Hepatic stellate cell (primary cell): ENCODE measurements at places on chromosomes 5 and 9.

DNA sequence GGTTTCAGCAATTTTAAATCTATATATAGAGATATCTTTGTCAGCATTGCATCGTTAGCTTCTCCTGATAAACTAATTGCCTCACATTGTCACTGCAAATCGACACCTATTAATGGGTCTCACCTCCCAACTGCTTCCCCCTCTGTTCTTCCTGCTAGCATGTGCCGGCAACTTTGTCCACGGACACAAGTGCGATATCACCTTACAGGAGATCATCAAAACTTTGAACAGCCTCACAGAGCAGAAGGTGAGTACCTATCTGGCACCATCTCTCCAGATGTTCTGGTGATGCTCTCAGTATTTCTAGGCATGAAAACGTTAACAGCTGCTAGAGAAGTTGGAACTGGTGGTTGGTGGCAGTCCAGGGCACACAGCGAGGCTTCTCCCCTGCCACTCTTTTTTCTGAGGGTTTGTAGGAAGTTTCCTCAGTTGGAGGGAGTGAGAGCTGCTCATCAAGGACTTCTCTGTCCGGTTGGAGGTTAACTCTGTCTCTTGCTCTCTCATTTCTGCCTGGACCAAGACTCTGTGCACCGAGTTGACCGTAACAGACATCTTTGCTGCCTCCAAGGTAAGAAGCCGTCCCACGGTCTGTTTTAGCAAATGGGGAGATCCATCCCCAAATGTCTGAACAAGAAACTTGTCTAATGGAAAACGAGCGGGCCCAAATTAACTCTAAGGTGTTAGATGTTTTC lies at the start of gene IL4:
Gene IL4, plus strand, starts transcription at position 51 of the 692 bp plus-strand sequence. Its CDS starts 62 bp downstream, at position 113.
- no peak for DNase-seq

DNA sequence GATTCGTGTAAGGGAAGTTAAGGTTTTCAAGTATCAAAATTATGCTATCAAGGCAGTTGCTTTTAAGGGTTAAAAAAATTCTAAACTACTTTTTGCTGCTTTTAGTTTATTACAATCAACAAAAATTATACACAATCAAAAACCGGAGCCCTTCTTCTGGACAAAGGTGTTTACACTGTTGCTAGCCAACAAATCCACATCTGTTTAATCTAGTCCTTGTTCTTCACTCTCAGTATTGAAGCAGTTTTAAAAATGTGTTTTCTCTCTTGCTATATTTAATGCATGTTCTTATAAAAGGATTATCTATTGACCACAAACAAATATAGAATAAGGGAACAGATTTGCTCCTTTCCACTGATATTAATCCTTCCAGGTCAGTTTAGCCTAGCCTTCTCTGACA lies 2.5 kb downstream of the FEM1C start:
- DNase-seq = no peak

- no peak for DNase-seq
These were observed 164.4 kb downstream of the KDM4C start for GRCh38 chr9:6922124-6922676.

GRCh38 chr5:160956051-160956450 lies 104.0 kb upstream of the ATP10B start:
- no peak for DNase-seq

- no peak for DNase-seq
These were observed 13.5 kb downstream of the B4GALT1 start for GRCh38 chr9:33153666-33154065.

DNA sequence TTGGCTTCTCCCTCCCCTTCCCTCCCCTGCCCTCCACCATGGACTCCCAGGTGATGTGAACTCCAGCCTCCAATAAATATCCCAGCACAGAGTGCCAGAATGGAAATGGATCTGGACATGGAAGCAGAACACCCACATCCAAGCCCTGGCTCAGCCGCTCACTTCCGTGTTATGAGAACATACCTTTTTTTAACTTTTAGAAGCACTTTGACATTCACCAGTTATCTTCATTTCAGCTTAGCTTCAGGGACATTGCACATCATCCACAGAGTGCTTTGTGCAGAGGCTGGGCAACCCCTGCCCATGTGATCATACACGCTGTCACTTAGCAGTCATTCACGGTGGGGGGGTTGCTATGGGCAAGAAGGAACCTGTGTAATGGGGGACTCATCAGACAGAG lies 9.1 kb downstream of the AFAP1L1 start:
- no peak for DNase-seq

DNA sequence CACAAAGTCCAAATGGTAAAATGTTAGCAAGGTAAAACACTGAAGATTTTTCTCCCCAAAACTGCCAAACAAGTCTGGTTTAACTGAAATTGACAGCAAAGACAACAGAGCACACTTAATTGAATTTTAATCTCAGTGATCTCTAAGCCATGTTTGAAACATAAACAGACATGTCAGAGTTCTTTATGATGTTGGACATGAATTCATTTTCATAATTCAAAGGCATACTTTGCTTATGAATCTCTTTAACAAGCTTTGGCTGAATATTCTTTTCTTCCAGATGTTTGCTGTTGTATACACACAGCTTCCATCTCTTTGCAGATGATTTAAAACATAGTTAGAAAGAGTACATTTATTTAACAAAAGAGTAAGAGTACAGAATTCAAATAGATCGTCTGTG lies 509.1 kb downstream of the RAB3C start:
- DNase-seq = no peak

DNA sequence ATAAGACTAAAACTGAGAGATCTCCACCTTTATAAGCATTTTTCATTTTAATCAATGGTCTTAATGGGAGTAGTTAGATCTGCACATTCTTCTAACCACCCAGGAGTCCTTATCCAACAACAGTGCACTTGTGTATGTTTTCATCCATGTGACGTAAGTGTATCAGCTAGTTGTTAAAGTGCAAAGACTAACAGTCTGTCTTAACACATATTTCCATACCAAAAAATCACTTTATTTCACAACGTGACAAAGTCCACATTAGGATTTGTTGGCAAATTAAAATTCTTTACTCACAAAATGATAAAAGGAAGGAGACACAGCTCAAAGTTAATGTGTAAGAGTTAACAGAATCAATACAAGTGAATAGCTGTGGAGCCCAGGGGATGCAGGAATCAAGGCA lies 1.9 kb upstream of the SMC2 start:
- DNase-seq = no peak

- DNase-seq = peak; percentile 76
These were observed 222.4 kb downstream of the MAPKAP1 start for GRCh38 chr9:125484350-125485282.

DNA sequence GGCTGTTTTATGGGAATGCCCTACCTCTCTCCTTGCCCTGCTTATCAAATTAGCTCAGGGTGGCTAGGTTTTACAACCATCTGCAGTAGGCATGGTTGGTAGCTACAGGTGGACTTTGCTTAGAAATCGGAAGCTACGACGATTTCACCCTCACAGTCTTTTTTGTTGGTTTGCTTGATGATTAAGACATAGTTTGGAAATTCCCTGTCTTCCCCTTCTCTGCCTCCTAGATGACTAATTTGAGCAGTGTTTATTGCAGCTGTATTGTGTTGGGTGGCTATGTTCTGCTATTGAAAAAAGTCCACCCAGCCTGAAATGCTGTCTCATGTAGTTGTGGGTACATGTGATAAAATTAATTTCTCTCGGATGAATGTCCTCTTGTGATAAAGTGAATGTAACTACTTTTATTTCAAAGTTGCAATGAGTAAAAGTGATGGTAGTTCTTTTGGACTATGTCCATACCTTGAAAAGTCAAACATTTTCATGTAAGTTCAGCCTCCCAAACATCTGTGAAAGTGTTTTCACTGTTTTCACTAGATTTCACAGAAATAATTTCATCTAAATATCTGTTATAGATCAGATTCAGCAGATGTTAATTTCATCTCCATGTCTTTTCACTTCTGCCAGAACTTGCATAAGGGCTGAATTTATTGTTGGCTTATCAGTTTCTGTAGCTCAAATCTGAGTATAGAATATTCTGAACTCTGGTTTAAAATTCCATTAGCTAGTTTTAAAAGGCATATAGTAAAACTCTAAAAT lies 37.3 kb upstream of the FYB1 start:
- no peak for DNase-seq

DNA sequence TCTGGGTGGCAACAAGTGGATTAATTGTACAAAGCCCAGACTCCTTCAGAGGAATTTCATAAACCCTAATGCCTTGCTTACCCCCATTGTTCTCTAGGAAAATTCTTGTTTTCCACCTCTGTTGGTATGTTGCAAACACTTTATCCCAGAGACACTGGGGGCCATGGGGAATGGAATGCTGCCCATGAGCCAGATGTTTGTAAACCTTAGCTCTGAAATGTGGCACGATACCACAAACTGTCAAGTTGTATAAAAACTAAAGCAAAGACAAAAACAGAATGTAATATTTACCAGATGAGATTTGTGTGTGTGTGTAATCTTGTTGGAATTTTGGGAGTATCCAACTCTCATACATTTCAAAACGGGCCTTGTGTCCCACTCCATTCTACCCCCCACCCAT lies 465.0 kb downstream of the EBF1 start:
- no peak for DNase-seq

- no peak for DNase-seq
These were observed 5.2 kb downstream of the DCANP1 start for GRCh38 chr5:135441919-135442318.

DNA sequence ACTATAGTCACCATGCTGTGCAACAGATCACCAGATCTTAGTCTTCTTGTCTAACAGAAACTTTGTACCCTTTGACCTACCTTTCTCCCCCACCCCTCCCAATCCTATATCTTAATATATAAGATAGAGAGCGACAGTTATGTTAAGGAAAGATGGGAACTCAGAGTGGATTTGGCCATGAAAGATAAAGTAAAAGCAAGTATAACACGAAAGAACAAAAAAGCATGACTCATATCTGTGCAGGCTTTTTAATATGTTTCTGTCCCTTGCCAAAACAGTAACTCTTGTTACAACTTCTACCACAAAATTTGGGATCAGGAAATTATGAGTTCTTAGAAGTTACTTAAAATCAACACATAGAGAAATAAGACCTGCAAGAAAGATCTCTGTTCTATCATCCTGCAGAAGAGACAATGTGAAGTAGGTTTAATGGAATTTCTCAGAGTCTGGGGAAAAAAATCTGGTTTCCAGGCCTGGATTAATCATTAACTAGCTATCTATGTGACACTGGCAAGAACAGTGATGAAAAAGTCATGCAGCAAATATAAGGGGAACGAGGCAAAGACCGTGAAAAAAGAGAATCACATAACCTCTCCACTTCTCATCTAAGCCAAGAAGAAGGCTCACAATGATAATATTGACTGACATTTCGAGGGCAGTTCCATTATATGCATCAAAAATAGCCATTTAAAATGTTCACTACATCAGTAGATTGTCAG lies 18.6 kb downstream of the BAAT start:
- DNase-seq = no peak

GRCh38 chr9:109158651-109159050 lies 8.4 kb downstream of the FRRS1L start:
- DNase-seq = no peak

GRCh38 chr9:110170357-110171257 lies 37.4 kb downstream of the C9orf152 start:
- DNase-seq = no peak

DNA sequence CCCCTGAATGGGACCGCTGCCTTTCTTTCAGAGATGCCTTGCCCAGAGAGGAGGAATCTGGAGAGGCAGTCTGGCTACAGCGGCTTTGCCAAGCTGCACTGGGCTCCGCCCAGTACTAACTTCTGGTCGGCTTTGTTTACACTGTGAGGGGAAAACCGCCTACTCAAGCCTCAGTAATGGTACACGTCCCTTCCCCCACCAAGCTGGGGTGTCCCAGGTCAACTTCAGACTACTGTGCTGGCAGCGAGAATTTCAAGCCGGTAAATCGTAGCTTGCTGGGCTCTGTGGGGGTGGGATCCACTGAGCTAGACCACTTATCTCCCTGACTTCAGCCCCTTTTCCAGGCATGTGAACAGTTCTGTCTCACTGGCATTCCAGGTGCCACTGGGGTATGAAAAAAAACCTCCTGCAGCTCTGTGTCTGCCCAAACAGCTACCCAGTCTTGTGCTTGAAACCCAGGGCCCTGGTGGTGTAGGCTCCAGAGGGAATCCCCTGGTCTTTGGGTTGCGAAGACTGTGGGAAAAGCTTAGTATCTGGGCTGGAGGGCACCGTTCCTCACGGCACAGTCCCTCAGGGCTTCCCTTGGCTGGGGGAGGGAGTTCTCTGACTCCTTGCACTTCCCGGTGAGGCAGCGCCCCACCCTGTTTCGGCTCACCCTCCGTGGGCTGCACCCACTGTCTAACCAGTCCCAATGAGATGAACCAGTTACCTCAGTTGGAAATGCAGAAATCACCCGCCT lies 171.2 kb downstream of the CWC27 start:
- no peak for DNase-seq

DNA sequence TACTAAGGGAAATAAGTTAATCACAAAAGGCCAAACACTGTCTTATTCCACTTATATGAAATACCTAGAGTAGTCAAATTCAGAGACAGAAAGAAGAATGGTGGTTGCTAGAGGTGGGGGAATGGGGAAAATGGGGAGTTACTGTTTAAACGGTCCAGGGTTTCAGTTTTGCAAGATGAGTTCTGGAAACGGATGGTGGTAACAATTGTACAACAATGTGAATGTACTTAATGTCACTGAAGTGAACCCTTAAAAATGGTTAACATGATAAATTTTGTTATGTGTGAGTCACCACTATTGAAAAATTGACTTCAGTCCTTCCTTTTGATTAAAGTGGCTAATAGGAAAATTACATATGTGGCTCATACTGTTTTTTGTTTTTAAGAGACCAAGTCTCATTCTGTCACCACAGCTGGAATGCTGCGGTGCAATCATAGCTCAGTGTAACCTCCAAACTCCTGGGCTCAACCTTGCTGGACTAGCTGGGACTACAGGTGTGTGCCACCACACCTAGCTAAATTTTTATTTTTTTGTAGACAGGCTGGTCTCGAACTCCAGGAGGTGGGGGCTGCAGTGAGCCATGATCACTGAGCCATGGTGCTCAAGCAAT lies 8.7 kb downstream of the UBQLN1 start:
- DNase-seq = no peak
